Purkinje cell (primary cell): ENCODE measurements at places on chromosomes 2 and 18. TPM values are rescaled to one million over a fixed set of nuclear protein-coding genes. Genes with fewer than 3 reads are reported as not detected.

ABCG5 gene
- 0.48 and 1.3 TPM in 2 replicates for polyA plus RNA-seq

RGPD4 gene
- polyA plus RNA-seq: 0.08 TPM in 1 of 2 replicates, not detected in the other

COPS7B gene
- 7.3 and 8.7 TPM in 2 replicates for polyA plus RNA-seq

CHRNA1 gene
- polyA plus RNA-seq: 2.0 TPM in 1 of 2 replicates, not detected in the other

MTA3 gene
- 9.6 and 19.2 TPM in 2 replicates for polyA plus RNA-seq

TRIM54 gene
- not detected in 2 replicates for polyA plus RNA-seq

VWA3B gene
- 0.04 and 0.60 TPM in 2 replicates for polyA plus RNA-seq

PCGF1 gene
- 35.8 and 37.1 TPM in 2 replicates for polyA plus RNA-seq

KCNS3 gene
- 0.98 TPM in 1 of 2 replicates, not detected in the other for polyA plus RNA-seq

ERFE gene
- 3.7 TPM in 1 of 2 replicates, not detected in the other for polyA plus RNA-seq

POTEJ gene
- 0.16 TPM in 1 of 2 replicates, not detected in the other for polyA plus RNA-seq

FABP1 gene
- polyA plus RNA-seq: not detected in 2 replicates

BMPR2 gene
- 30.9 and 38.0 TPM in 2 replicates for polyA plus RNA-seq

CDH7 gene
- 0.50 and 2.4 TPM in 2 replicates for polyA plus RNA-seq

PSD4 gene
- 0.04 TPM in 1 of 2 replicates, not detected in the other for polyA plus RNA-seq

IRS1 gene
- polyA plus RNA-seq: 16.1 and 23.3 TPM in 2 replicates
